ENCODE measurements at places on chromosomes 12 and 14.
A peak's percentile ranks its signal among the peaks of the same experiment; 100 is the strongest.

DNA sequence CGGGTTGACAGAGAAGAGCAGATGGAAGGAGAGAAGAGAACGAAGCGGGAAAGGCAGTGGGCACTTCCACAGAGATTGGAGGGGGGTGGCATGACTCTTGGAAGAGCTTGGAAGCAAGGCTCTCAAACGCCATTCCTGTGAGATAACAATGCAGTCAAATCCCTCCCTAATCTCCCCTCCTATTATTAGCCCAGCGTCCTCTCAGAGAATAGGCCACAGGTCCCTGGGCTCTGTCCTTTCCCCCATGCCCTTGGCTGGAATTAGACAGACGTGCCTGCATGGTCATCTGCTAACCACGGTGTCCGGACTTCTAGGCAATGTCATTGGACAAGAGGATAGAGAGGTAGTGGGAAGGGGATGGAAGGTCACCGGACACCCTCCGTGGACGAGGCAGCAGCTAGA is 8.0 kb upstream of the MYH7 start:
- no peak for DNase-seq

DNA sequence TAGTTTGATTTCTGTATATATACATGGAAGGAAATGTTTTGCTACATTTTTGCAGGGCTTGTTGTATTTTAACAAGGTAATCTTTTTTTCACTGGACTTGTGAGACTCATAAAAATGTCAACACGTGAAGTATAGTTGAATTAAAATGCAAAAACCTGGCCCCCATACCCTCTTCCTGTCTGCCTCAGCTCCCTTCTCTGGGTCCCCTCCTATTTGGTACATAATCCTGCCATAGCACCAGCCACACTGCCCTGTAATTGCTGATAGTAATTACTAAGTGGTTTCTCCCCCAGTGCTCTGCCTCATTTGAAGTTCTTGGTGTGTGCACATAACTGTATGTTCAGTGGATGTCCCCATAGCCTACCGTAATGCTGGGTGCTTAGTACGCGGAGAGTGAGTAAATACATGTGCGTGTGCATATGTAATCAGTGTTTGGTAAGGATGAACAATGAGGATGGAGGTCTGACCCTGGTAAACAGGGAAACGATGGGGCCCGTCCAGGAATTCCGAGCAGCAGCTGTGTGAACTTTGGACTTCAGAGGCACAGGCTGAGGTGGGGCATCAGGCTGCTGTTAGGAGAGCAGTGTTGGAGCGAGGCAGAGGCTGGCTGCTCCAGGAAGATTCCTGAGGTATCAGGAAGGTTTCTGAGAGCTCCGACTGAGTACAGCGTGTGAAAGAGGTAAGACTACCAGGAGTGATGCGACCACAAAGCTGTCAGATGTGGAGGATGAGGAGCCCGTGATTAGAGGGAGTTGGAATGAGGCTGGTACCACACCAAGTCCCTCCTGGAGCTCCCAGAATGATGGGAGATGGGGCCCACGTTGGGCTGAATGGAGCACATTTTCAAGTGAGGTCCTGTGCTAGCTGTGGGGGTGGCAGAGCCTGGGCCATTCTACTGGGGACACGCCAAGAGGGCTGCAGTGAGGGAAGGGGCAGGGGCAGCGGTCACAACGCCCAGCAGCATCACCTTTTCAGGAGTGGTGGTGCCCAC is 106.8 kb downstream of the PELI2 start:
- no peak for DNase-seq

- no peak for DNase-seq
Measured at GRCh38 chr14:38790916-38791315, 312.1 kb downstream of the SEC23A start.

DNA sequence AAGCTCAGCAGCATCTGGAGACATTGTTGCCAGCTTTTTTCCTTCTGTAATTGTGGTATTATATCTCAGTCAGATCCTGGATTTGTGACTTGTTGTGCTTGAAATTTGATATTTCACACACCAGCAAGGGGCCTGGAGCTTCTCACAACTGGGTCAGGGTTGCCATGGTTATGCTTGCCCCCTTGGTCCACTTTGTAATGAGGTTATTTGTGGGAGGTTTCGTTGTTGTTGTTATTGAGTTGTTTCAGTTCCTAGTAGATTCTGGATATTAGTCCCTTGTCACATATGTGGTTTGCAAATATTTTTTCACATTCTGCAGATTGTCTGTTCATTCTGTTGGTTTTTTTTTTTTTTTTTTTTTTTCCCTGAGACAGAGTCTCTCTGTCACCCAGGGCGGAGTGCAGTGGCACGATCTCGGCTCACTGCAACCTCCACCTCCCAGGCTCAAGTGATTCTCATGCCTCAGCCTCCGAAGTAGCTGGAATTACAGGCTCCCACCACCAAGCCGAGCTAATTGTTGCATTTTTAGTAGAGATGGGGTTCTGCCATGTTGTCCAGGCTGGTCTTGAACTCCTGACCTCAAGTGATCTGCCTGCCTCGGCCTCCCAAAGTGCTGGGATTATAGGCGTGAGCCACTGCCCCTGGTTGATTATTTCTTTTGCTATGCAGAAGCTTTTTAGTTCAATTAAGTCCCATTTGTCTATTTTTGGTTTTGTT is 80.6 kb upstream of the ETV6 start:
- no peak for DNase-seq

DNA sequence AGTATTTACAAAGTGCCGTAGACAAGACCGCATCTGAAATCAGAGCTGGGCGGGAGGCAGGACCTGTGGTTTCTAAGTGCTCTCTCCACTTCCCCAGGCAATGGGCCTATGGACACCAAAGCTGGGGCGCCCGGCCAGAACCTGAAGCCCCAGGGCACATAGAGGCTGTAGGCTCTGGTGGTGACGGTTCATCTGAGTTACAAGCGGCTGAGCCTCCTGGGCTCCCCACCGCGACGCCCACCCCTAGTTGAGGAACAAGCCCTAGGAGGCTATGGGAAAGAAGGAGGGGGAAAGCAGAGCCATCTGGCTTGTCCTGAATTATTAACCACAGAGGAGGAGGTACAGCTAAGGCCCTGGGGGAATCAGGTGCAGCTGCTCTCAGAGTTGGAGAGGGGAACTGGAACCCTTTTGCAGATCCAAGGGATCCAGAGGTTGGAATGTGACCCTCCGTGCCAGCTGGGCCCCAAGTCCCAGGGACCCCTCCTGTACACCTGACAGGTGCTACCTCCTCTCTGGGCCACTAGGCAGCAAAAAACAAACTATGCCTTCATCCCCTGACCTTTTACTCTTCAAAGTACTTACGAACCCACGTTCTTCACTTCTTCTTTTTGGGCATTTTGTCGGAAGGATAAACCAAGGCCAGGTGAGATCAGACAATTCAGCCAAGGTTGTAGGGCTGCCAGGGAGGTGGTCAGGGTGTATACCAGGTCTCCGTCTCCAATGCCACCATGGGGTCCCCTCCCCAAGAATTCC is 77.2 kb downstream of the ARL6IP4 start:
- DNase-seq: no peak

DNA sequence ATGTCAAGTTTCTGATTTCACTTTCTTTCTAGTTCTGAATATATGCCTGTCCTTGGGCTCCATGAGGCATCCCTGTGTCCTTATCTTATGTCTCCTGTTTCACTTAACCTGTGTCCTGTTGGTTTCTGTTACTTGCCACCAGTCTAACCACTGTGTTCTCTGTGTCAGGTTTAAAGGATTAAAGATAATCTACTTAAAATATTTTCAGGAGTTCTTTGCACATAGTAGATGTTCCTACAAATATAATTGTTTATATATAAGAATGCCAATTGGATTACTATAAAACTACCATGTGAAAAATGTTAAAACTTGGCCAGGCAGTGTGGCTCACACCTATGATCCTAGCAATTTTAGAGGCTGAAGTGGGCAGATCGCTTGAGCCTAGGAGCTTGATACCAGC is 406.4 kb downstream of the CCER1 start:
- DNase-seq: no peak

DNA sequence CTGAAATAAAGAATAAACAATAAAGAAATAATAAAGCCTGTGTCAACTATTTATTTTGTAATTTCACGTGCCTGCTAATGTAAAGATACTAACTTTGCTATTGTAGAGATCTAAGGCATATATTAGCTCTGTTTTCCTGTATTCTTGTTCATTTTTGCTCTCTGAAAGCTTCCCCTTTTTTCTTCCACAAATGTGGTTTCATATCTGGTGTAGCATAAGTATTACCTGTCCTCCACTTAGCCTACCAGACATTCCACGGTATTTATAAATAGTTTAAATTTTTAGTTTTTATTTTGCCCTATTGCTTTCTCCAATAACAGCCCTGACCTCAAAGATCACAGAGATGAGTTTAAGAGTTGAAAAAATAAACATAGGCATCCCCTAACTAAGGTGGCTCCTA is 92.6 kb upstream of the ATP2B1 start:
- DNase-seq: no peak

DNA sequence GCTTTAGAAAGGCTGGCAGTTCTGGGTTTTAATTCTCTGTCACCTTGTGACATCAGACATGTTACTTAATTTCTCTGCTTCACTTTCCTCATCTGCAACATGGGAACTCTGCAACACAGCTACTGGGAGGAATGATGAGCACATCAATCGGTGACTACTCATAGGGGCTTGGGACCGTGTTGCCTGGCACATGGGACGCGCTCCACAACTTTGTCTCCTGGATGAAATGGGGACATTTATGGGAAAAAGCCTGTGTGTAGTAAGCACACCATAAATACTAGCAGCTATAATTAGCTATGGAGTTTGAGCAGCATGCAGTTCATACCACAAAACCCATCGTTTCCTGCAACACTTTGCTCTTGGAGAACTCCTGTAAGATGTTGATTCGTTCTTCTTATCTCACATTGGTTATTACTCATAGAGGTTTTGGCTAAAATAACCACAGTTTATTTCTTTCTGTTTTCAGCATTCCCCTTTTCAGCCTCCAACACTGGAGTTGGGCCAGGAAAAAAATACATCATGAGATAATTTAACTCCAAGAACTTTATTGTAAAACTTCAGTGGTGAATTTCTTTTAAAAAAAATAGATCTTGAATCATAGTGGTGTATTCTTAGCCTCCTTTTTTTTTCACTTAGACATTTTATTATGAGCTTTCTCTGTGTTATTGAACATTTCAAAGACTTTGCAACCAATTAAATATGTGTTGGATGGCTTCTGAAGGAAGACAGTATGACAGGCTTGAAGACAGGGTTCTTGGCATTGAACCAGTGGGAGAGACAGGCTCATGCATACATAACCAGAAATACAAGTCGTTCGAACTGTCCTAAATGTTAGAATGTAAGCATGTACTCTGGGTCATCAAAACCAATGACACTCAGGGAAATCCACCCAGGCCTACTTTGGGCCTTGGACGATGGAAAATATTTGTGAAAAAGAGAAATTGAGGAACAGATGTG is 72.7 kb downstream of the RIN3 start:
- peak; percentile 12 for DNase-seq

GRCh38 chr12:95002754-95003153 is 743 bp downstream of the NDUFA12 start:
- no peak for DNase-seq

DNA sequence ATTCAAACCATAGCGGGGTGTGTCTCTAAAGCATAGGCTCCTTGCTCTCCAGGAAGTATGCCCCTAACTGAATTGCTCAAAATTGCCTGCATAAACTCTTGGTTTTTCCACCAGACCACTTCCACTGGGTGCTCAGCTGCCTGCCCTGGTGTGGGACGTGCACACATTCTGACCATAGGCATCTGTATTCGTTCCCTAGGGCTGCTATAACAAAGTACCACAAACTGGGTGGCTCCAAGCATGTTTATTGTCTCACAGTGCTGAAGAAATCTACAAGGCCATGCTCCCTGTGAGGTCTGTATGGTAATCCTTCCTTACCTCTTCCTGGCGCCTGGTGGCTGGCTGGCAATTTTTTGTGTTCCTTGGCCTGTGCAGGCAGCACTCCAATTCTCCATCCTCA is 16.4 kb upstream of the GALNT6 start:
- DNase-seq: no peak
